Activated CD8-positive, alpha-beta memory T cell treated with anti-CD3 and anti-CD28 coated beads, Interleukin-2, amount 50 U/mL, for 48 hours (primary cell): ENCODE measurements at places on chromosomes 16 and 17.

DNA sequence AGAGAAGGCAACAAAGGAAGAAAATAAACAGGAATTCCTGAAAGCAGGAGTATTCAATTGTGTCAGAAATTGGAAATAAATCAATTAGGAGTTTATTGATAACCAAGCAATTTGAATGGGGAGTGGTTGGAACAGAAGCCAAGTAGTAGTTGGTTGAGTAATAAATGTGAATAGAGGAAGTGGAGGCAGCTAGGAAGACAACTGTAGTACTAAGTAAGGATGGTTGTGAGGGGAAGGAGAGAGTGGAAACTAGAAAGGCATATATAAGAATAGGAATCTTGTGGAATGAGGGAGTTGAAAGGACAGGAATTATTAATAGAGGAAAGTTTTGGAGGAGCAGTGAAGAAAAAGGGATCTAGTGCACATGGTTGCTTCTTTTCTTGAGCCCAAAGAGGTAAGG, 34.4 kb downstream of the NFAT5 start:
- DNase-seq: no peak

- DNase-seq: no peak
These were observed 85.7 kb downstream of the PLCG2 start for GRCh38 chr16:81864646-81865382.

DNA sequence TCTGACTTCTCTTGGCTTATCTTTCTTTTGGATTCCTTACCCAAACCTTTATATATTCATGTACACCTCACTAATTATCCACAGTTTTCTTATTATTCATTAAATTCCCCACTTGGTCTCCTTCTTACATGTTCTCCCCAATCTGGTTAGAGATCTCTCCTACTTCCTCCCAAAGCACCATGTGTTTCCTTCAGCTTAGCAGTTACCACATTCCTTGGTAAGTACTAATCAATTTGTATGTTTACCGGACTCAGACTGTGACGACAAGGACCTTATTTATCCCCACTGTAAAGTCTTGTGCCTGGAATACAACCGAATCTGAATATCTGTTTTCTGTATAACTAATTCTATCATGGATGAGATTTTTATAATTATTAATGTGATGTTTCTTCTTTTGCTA, 389.5 kb downstream of the KCNJ2 start:
- no peak for DNase-seq

- no peak for DNase-seq
These were observed 491 bp downstream of the IST1 start for GRCh38 chr16:71895679-71896365.

- DNase-seq: peak; percentile 82
These were observed 57.7 kb downstream of the CMC2 start for GRCh38 chr16:80948886-80949493.

DNA sequence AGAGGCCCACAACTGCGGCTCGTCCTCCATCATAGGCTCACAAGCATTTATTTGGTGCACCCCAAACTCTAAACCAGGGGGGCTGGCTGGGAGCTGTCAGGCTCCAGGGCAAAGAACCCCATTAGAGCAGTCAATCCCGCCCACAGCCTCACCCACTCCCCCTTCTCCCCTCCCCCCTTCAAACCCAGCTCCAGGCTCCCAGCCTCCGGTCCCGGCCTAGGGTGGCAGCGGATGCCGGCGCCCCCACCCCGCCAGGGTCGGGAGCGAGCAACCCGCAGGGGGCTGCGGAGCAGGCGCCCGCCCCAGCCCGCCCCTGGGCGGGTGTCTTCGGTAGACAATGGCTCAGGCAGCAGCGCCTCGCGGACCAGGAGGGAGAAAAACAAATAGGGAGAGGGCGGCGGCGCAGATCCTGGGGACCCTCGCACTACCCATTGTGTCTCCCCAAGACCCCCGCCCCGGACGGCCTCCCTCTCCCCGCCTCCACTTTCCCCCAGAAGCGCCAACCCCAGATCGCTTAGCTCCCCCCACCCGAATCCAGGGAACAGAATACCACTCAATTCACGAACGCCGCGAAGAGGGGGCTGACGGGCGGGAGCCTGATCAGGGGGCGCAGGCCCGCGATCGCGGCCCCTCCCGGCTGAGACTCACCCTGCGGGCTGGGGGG, 572 bp downstream of the FAM171A2 start:
- no peak for DNase-seq

- DNase-seq: no peak
These were observed 18.1 kb upstream of the RHBDF2 start for GRCh38 chr17:76519048-76519966.

- no peak for DNase-seq
These were observed 78.9 kb downstream of the SLC6A2 start for GRCh38 chr16:55734665-55735064.

- no peak for DNase-seq
These were observed 1180.6 kb upstream of the CDH8 start for GRCh38 chr16:63216696-63217423.

- no peak for DNase-seq
These were observed 77.9 kb downstream of the TOX3 start for GRCh38 chr16:52469091-52469490.

DNA sequence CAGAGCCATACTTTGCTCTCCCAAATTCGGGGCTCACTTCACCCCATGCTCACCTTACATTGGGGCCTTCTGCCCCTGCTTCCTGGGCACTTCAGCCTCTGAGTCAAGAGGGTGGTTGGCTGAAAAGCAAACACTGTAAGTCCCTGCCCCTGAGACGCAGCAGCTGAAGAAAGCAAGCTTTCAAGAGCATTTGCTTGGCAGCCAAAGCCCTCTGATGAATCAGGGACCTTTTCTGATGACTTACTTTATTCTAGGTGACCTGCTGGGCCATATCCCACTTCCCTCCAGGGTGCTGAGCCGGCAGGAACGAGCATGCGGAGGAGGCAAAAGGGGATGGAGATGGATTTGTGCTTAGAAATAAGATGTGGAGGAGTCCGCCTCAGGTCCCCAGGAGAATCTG, 147.0 kb upstream of the TNRC6C start:
- no peak for DNase-seq

DNA sequence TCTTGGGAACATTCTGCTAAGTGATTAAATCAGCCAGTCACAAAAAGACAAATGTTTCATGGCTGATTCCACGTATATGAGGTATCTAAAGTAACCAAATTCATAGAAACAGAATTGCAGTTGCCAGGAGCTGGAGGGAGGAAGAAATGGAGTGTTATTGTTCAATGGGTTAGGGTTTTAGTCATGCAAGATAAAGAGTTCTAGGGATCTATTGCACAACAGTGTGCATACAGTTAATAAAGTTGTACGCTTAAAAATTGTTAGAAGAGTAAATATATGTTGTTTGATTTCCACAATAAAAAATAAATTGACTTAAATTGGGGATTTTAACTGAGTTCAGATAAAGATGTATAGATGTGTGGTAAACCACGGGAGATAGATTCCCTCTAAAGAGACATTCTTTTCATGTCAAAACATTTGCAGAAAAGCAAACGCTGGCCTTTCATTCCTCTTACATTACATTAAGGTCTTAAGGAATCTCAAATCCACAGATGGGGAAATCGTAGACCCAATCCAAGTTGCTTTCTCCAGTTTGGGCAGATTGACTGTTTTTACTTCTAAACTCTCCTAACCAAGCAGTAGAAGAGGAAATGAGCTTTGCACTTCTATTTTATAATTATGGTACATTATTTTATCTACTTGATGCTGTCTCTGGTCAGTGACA, 4.6 kb downstream of the PRDM7 start:
- no peak for DNase-seq

GRCh38 chr16:58859958-58860669, 126.0 kb upstream of the GOT2 start:
- DNase-seq: no peak

GRCh38 chr16:56649820-56650219, 1.9 kb upstream of the MT1B start:
- DNase-seq: no peak

GRCh38 chr17:59800530-59800942, 92.2 kb downstream of the TUBD1 start:
- DNase-seq: no peak

DNA sequence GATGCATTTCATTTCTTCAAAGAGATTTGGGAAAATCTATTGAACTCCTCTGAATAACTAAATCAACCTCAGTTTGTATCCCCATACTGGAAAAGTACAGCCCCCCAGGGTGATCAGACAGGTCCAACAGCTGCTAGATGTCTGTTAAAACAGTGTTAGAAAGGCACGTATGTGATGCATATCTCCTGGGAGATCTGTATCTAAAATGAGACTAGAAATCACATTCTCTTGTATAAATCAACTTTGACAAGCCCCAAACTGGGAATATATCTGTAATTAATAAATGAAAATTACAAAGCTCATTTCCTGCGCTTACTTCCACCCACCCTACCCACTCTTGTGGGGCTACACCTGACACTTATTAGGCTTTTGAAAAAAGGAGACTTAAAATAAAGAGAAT, 3.8 kb upstream of the KIF2B start:
- DNase-seq: no peak

- DNase-seq: no peak
These were observed 180.9 kb downstream of the ZNF18 start for GRCh38 chr17:11816409-11816808.

- DNase-seq: no peak
These were observed 31.1 kb upstream of the JPH3 start for GRCh38 chr16:87570938-87571867.

DNA sequence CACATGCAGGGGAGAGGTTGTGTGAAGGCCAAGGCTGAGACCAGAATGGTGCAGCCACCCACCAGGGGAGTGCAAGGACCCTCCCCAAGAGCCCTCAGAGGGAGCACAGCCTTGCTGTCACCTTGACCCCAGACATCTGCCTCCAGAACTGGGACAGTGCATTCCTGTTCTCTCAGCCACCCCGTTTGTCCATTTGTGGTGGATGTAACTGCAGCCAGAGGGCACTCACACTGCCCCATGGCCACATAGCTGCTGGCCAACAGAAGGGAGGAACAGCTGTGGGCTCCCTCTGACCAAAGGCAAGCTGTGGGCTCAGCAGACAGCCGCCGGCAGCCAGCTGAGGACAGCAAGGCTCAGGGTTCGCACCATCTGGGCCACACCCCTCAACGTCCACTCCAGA, 49.8 kb upstream of the KLHDC4 start:
- no peak for DNase-seq

DNA sequence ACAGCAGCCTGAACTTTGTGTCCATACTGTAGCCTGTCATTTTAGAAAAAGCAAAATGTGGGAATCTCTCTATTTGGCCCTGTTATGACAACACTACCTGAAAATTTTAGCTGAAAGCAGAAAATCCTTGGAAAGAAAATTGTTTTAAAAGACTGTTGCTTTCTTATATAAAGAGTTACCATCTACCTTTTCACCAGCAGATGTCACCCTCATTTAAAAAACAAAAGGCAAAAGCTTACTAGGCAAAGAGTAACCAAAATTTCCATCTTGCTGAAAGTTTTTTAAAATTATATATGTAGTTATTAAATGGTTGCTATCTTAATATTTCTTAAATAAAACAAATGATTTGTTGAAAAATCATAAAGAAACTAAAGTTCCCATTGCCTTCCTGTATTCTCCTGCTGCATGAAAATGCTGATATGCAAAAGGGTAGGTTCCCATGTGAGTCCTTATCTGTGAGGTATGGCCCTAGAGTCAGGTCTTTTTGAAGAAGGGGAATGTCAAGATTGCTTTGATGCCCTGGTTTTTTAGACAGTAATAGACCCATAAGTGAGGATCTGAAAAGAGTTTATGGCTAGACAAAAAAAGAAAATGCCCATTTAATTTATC, 61.0 kb downstream of the TNRC6C start:
- DNase-seq: no peak

- no peak for DNase-seq
These were observed 50.8 kb downstream of the RPH3AL start for GRCh38 chr17:301681-302299.

DNA sequence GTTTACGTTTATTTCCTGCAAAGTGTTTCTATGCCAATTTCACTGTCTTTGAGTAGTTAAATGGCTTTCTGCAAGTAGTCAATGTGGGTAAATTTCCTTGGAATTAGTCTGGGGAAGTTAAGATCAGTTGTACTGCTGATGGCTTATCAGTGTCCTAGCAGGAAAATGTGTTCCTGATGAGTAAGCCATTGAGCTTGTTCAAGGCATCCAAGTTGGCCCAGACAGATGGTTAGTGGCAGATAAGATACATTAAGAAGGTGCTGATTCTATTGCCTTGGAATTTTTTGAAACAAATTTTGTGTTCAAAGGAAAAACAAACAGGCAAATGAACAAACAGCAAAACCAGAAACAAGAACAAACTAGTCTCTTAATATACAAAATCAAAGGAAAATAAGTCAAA, 258.4 kb downstream of the MAP2K6 start:
- DNase-seq: no peak

DNA sequence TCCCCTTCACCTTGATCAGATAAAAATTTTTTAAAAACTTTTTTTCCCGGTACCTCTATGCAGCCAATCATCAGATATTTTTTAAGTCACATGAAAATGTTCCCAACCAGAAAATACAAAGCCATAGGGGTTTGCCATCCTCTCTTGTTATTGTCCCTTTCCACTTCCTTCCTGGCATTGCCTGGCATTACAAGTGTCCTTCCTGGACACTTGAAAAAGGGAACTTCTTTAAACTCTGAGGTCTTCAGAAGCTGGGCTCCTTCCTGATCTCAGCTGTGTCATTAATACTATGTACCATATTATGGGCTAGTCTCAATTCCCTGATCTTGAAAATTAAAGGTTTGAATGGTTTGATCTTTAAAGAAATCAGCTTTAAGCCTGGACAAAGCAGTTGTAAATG, 64.9 kb downstream of the TEX14 start:
- no peak for DNase-seq

GRCh38 chr16:24909856-24910255, 64.1 kb downstream of the SLC5A11 start:
- DNase-seq: no peak

DNA sequence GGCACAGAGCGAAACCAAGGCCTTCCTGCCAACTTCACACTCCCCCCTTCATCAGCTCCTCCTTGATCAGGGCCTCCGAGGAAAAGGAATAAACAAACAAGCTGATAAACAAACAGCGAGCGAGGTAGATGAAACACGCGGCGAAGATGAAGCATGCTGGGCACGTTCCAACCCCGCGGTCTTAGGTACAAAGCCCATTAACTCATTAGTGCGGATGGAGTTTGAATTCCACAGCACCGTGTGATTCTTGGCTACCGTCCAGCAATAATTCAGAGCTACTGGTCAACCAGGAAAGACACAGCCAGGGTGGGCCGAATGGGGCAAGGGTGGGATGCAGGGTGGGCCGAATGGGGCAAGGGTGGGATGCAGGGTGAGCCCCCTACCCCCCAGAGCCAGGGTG, 67.3 kb downstream of the RBFOX3 start:
- no peak for DNase-seq

- DNase-seq: peak; percentile 83
These were observed 22.3 kb downstream of the ARHGAP27 start for GRCh38 chr17:45410144-45411091.

GRCh38 chr17:57466017-57466471, 209.7 kb downstream of the MSI2 start:
- no peak for DNase-seq

GRCh38 chr16:25691519-25692091, at the start of gene HS3ST4:
HS3ST4 (plus strand) TSS chr16:25691959.
- DNase-seq: no peak
